ENCODE measurements at places on chromosomes 1 and 21.

DNA sequence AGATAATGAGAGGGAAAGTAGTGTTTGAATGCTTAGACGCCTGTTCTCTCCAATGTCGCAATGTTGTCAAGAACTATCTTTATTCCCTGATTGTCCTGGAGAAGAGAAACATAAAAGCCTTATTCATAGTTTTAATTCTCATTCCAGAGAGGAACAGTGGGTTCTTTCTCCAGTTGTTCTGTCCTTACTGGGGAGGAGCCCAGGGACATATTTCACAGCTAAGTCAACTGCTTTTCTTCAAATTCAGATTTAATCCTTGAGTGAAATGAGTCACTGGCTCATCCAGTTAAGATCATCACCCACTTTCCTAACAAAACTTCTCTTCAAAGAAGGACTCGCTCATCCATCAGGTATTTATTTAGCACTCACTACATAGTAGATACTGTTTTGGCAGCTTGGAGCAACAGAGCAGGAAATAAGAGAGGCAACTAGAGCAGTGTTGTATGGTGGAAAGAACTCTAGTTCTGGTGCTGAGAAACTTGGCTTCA lies 365.7 kb upstream of the USP24 start:
- DNase-seq, result no peak

DNA sequence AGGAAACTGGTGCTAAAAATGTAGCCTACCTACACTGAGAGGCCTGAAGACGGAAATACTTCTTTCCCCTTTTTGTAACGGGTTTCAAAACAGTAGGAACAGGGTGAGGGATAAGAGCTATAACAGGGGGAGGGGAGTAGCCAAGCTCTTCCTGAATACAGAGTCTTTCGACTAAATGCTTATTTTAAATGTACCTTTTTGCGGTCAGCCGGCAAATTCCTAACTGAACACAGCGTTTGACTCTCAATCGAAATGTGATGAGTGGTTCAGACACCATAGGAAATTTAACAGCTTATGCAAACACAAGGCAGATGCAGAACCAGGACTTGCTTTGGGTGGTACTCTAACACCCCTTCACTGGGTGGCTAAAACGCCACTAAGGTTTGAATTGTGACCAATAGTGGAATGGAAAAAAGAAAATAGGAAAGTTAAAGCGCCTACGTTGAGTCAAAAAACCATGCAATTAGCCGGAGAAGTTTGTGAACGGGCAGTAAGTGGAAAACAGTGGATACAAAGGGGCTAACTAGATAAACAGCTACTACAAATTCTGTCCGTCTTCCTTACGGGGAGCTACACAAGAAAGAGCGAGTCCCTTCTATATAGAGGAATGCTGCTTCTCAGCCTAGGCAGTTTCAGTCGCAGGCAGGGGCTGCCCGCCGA lies 1.7 kb downstream of the EGLN1 start:
- peak; percentile 57 for DNase-seq

DNA sequence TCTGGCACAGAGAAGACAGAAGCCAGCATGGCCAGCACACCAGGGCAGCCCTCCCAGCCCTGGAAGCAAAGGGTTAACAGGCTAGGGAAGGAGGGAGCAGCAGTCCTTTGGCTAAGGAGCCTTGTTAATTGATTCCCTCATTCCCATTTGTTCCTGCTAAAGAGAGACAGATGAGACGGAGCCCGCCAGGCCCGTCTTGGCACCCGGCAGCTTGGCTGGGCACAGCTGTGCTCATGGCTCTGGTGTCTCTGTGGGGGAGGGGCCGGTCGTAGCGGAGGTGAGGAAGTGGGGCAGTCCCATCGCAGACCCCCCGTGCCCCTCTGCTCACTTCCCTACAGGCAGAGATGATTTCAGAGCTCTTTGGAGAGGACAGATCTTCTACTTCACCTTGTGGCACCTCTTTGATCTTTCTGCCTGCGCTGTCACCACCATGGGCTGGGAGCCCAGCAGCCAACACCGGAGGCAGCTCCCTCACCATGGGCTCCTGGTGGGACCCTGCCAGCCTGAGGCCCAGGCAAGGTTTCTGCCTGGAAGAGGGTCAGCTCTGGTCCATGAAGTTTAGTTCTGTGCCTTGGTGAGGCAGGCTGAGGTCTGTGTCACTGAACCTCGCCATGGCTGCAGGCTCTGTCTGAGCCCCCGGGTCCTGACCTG lies 38.0 kb downstream of the FOXO6 start:
- DNase-seq, result no peak

DNA sequence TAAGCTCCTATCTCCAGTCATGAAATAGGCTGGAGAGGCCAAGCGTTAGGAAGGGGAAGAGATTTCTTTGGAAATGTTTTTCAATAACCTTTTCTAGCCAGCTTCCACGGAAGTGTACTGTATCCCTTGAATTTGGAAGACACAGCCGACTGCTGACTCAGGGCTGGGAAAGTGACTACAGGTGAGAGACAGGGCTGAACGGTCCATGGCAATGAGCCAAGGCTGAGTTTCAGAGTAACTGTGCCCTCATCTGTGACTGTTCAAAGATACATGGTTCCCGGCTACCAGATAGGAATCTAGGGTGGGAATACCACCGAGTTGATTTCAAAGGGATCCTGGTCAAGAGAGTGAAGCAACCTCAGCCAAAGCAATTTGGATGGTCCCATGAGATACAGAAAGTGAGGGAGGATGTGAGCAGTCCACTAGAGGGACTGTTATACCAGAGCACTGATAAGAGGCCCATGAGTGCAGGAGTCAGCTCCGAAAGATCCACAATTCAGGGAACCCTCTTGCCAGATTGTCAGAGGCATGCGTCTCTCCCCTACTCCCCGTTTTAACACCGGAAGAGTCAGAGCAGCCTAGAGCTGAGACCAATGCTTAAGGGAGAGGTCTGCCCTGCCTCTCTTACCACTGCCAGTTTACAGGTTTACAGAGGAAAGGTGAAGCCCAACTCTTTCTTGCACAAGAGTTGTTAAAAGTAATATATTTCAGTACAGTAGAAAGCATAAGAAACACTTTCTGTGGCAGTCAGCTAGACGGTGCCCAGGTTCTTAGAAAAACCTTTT lies 3.2 kb upstream of the KRTAP19-8 start:
- no peak for DNase-seq

- peak; percentile 64 for DNase-seq
These were observed at the start of gene THBS3 for GRCh38 chr1:155207806-155208540. TSS of gene THBS3 (minus strand) at chr1:155207897. CDS start at chr1:155207876, 21 bp downstream.

DNA sequence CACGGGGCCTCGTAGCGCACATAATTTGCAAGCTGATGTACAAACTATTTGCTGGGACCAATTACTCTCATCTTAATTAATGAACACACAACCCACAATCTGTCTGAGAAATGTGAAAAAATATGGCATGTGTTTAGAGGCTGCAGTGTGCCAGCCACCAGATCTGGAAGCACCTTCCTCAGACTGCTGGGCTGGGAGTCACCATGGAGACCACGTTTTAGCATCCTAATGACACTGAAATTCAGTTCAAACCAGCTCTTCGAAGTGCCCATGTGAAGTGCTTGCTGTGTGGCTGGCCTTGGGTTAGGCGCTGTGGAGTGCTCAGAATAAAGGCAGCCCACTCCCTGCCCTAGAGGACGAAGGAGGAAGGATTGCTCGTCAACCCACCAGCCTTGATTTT lies 482.4 kb downstream of the OMA1 start:
- DNase-seq, result no peak

DNA sequence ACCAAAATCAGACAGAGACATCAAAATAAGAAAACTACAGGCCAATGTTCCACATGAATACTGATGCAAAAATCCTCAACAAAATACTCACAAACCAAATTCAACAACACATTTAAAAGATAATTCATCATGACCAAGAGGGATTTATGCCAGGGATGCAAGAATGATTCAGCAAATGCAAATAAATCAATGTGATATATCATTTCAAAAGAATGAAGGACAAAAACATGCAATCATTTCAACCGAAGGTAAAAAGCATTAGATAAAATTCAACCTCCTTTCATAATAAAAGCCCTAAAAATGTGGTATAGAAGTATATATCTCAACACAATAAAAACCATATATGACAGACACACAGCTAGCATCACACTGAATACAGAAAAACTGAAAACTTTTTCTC lies 81.5 kb upstream of the LYPLAL1 start:
- DNase-seq, result no peak

DNA sequence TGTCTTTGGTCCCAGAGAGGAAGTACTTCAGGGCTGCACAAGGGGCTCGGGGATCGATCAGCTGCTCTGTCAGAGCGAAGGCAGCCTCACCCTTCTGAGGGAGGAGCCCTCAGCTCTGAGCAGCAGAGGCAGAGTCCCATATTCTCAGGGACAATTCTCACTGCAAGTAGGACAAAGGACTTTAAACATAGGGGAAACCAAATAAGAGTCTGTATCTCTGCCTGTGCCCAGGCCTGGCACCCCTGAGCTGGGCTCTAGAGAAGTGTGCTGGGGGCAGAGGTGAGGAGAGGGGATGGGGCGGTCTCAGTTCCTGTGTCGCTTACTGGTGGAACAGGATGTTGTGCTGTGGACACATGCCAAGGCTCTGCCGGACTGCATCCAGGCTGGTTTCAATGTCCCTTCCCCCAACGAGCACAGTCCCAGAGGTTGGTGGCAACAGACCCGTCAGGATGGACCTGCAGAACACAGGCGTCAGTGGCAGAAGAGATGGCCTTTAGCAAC lies 76.6 kb downstream of the ABCA4 start:
- DNase-seq, result peak; percentile 10

DNA sequence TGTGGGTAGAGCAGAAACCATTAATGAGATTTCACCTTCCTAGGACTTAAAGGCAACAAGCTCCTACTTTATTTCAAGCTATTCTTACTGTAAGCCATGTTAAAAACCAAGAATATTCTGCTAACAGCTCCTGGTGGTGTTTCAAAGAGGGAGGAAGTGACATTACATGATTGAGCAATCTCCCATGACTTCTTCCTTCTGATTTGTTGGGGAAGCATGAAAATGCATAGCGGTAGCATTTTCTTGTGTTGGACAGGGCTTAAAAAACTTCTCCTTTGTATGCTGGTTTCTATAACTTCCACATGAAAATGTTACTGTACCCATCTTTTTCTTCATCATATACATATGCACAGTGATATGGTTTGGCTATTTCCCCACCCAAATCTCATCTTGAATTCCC lies 297.0 kb upstream of the SNX7 start:
- DNase-seq, result no peak

DNA sequence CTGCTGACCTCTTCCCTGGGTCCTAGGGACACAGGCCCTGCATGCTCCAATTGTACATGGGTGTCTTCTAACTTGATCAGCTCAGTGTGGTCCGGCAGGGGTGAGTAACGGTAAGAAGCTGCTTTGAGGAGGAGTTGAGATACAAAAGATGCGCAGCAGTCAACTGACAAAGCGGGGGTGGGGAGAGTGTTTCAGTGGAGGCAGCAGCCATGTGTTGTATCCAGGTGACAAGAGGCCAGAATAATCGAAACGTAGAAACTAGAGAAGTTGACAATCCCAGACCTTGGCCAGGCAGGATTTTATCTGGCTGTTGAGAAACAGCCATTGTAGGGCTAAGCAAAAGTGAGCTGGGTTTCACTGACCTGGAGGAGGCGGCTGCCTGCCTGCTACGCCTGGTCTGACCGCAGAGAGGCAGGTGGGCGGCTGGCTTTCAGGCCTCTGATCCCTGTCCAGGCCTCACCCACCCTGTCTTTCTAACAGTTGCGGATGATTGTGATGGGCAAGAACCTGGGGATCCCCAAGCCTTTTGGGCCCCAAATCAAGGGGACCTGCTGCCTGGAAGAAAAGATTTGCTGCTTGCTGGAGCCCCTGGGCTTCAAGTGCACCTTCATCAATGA lies 28.8 kb downstream of the PADI6 start:
- no peak for DNase-seq

GRCh38 chr1:60390593-60391282 lies 317.2 kb upstream of the C1orf87 start:
- no peak for DNase-seq

- no peak for DNase-seq
These were observed 136.5 kb downstream of the ZZZ3 start for GRCh38 chr1:77545970-77546369.

DNA sequence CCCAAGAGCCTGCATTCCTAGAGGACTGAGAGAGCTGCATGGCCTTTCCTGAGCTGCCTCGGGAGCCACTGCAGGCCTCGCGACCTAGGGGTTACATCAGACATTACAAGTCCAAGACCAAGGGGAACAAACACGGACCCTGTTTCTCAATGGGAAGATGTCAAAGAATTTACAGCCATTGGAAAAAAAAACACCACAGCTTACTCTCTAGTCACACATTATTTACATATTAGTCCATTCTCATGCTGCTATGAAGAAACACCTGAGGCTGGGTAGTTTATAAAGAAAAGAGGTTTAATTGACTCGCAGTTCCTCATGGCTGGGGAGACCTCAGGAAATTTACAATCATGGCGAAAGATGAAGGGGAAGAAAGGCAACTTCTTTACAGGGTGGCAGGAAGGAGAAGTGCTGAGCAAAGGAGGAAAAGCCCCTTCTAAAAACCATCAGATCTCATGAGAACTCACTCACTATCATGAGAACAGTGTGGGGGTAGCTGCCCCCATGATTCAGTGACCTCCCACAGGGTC lies 8.4 kb upstream of the PRMT2 start:
- DNase-seq, result peak; percentile 92

DNA sequence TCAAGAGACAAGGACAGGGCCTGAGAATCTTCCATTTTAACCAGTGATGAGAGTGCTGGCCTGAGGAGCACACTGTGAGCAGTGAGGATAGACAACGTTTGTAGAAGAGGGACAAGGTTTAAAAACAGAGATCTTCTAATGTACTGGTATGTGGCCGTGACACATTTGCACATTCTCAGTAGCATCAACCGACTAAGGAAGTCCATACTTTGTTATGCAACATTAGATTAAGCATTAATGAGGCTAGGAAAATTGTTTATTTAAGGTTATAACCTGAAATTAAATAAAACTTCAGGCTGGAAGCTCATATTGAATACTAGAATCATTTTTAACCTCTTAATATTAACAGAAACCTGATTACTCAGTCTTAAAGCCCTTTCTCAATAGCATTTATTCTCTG lies 99.0 kb downstream of the SLC45A1 start:
- DNase-seq, result no peak

DNA sequence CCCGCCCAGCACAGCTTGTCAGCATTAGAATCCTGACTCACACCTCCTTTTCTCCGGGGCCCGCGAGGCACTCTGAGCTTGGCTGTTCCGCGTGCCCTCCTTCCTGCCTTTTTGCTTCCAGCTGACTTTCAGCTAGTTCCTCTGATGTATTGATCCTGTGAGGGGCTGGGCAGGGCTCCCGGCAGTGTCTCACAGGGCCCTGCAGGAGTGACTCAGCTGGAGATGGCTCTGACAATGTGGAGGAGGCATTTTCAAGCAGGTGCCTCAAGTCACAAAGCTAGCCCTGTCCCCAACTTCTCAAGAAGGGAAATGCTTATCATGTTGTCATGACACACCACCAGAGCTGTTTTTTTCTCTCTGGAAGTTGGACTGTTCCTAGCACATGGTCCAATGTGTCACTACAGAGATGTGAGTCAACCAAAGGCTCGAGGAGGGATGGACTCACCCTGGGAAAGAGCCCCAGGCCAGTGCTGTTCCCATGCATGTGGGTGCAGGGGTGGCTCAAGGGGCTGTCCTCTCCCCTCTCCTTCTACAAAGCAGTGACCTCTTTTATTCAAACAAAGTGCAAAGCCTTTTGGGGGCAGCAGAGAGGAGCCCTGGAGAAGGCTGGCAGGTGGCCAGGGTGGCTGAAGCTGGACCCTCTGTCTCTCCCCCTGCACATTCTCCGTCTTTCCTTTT lies 30.6 kb downstream of the SYT6 start:
- DNase-seq, result peak; percentile 86

- peak; percentile 77 for DNase-seq
These were observed 51.2 kb downstream of the PLXNA2 start for GRCh38 chr1:208192995-208193394.

GRCh38 chr21:43805275-43805800 lies 16.0 kb downstream of the RRP1 start:
- DNase-seq, result peak; percentile 81

Data from inflammatory macrophage treated with lipopolysaccharide for 1 hour (primary cell).